ENCODE measurements at places on chromosomes 11 and 22. TPM values are rescaled to one million over a fixed set of nuclear protein-coding genes. Genes with fewer than 3 reads are reported as not detected.

Gene C11orf21
- polyA plus RNA-seq: 0.88 TPM

Gene C11orf91
- polyA plus RNA-seq: 12.8 TPM

Gene CPSF7
- polyA plus RNA-seq: 107 TPM

Gene GVQW3
- polyA plus RNA-seq: 11.0 TPM

Gene RFPL3
- 4.1 TPM for polyA plus RNA-seq

Gene MRGPRE
- polyA plus RNA-seq: 0.30 TPM

Gene CECR2
- 7.1 TPM for polyA plus RNA-seq

Gene OR10D3
- not detected for polyA plus RNA-seq

Gene FAM83F
- polyA plus RNA-seq: 57.7 TPM

Gene CASP1
- 6.1 TPM for polyA plus RNA-seq

Gene ROBO4
- 7.0 TPM for polyA plus RNA-seq

Gene CATSPER1
- 33.7 TPM for polyA plus RNA-seq

Data from testis (tissue), 5 donors.